ENCODE measurements at places on chromosomes 2 and 18.

DNA sequence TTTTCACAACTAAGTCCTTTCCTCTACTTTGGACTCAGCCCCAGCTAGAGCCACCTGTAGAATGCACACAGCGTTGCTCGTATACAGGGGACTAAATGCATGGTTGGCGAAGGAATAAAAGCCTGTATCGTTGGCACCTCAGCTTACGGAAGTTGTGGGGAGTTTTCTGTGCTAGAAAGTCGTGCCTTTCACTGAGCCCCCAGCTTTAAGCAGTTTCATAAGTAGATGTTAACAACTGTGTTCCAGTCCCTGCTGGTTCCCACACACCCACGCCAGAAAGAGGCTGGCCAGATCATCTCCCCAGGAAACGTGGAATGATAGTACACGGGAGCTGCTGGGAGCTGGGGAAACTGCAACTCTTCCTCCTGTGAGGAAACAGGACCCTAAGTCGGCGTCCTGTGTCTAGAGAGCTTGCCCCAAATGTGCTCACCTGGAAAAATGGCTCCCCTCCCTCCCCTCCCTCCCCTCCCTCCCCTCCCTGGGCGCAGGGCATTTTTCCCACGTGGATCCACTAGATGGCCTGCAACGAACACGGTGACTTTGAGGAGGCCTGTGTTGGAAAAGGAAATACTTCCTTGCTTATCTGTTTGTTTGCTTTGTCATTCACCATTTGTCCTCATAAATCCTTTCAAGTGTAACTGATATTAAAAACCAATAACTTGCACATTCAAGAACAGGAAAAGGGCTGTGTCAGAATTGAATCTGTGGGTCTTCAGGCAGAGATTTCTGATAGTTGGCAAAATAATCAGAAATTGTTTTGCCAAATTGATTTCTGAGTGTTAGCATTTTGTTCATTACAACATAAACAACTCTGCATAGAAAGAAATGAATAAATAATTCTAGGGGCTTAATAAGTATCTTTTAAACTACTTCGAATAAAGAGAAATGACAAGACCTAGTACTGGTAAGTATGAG lies 43.9 kb upstream of the RFX8 start:
- no peak for DNase-seq

DNA sequence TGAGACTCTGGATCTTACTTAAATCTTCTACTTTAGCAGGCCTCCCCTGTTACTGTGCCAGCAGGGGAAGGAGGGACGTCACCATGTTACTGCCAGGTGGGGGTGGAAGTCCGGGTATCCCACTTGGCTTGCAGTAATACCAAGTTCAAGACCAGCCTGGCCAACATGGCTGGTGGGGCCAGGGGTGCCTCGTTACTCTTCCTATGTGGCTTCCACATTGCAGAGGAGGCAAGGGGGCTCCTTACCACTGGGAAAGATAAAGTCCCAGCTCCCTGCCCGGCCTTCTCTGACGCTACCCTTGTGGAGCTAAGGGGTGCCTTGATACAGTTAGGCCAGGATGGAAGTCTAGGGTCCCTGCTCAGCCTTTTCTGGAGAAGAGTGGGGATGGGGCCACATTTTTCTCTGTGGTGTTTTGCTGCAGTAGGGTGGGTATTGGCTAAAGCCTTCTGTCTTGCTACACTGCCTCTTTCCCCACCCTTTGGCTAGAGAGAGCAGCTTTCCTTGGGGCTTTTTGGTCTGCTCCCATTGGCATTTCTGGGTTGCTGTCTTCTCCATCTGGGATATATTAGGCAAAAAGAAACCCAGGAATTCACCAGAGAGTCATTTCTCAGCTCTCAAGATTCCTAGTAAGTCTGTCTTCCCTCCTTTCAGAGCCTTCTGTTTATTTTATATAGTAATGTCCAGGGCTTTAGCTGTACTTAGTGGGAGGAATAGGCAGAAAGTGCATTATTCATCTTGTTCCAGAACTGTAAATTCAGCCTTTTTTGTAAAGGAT lies 21.9 kb downstream of the ELMOD3 start:
- DNase-seq, result no peak

GRCh38 chr2:190050001-190050400 lies 12.5 kb downstream of the MSTN start:
- DNase-seq, result no peak

DNA sequence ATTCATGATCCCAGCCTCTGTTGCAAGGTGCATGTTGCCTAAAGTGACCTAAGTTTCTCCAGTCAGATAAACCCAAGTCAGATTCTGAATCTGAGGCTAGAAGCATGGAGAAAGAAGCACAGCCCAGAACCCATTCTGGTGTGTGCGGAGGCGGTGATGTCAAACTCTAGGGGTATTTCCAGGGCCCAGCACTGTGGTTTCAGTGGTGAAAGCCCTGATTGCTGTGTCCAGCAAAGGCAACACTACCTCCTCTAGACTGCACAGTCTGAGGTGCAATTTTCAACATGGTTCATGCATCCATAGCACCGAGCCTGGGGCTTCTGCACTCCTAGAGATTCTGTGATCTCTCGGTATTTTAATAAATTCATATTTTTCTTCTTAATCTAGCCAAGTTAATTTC lies 264.8 kb upstream of the KLHL29 start:
- DNase-seq, result no peak

GRCh38 chr2:140363131-140363530 lies 1582.9 kb upstream of the NXPH2 start:
- no peak for DNase-seq

DNA sequence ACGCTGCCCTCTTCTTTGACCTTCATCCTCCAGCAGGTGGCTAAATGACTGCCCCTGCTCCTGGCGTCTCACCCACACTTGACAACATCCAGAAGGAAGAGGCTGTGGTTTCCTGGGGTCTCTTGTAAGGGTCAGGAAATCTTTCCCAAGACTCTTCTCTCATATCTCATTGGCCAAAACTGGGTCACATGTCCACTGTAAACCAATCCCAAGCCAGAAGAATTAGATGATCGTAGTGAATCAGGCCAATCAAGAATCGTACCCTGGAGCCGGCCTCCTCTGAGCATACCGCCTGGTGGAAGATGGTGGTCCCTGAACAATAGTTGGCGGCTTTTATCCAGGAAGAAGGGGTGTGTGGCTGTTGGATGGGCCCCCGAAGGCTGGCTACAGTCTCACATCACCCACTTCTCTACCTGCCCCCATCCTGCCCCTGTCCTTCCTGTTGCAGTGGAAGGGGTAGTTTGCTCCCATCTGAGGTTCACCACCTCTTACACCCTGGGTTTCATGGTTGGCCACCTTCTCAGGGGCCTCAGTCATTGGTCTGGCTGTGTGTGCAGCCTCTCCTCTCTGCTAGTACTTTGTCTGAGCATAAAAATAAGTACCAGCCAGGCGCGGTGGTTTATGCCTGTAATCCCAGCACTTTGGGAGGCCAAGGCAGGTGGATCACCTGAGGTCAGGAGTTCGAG lies 3.8 kb downstream of the SAG start:
- no peak for DNase-seq

- DNase-seq, result no peak
Measured at GRCh38 chr2:33384599-33384961, 91.9 kb upstream of the RASGRP3 start.

GRCh38 chr2:216113572-216113971 lies 4.4 kb downstream of the XRCC5 start:
- no peak for DNase-seq

DNA sequence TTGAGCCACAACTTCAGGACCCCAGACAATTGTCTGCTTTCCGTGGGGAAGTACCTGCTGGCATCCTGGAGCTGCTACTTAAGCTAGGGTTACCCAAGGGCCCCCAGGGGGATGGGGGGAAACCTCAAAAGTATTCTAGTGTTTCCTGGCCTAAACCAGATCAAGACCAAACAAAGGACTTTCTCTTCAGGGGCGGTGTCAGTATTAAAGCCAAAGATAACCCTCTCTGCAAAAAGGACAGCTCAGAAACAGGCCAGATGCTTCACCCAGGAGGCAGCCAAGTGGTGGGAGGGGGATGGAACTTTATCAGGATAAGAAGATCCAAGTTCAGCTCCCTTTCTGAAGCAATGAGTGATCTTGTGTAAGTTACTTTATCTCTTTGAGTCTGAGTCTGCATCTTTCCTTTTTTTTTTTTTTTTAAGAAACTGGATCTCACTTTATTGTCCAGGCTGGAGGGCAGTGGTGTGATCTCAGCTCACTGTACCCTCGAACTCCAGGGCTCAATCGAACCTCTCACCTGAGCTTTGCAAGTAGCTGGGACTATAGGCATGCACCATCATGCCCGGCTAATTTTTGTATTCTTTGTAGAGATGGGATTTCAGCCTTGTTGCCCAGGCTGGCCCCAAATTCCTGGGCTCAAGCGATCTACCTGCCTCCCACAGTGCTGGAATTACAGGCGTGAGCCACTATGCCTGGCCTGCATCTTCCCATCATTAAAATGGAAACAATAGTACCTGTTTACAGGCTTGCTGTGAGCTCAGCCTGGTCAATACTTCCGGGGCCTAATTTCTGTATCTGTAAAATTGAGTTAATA lies 151.8 kb upstream of the PTPRM start:
- DNase-seq, result no peak

DNA sequence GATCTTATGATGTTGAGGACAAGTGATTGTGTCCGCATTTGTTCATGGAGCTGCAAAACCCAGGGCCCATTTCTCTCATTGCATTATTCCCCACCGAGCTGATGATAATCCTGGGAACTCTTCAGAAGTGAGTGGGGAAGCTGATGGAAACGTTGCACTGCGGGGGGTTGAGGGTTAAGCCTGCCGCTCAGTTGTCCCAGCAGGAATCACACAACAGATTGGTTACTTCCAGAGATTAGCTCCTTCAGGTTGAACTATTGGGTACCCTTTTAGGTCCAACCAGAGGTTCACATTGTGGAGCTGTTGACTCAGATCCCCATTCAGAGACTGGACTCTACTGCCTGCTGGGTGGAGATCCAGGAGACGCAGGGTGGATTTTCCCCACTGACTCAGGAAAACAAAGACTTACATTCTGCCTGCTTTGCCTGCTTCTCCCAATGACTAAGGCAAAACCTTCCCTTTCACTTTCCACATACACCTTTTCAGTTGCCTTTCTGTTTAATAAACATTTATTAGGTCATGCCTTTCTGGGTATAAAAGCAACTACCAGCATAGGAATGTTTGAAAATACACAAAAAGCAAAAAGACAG lies 286.4 kb downstream of the TXNL1 start:
- no peak for DNase-seq

DNA sequence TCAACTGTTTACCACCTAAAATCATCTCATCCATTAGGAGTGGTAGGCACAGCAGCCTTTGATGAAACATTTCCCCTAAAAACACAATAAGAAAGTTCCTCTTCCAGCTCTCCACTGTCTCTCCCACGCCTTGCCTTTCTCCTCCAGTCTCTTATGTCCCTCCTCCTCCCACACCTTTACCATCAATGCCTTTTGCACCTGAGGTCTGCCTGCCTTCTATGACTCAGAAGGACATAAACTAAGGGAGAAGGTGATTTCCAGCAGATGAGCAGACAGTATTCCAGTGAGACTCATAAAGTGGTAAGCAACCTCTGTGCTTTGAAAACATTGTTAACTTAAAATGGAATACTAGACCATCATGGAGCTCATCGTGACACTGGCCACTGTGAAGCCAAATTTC lies 34.2 kb upstream of the NDUFV2 start:
- DNase-seq, result no peak

- DNase-seq, result no peak
Measured at GRCh38 chr18:31100436-31101182, 1.6 kb downstream of the DSC2 start.

DNA sequence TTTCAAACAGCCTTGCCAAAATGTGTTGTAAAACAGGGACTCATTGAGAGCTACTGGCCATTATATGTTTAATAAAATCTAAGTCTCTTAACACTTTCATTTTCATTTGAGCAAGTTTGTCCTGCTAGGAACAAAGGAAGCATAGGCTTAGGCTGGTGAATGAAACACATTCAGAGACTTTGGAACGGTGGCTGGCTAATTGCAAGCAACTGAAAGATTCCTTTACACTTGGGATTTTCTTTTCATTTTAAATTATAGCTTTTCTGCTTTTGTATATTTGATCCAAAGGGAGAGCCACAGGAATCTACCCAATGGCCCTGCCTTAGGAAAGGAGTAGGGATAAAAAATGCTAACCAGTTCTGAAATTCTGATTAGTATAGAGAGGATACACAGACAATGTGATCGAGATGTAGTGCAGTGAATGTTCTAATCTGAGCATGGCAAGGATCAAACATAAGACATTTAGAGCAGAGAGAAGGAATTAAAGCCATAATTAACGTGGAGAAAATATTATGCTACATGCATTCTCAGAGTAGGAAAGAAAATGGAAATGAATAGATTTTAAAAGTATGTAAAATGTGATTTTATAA lies 911.4 kb upstream of the SLC39A10 start:
- no peak for DNase-seq

DNA sequence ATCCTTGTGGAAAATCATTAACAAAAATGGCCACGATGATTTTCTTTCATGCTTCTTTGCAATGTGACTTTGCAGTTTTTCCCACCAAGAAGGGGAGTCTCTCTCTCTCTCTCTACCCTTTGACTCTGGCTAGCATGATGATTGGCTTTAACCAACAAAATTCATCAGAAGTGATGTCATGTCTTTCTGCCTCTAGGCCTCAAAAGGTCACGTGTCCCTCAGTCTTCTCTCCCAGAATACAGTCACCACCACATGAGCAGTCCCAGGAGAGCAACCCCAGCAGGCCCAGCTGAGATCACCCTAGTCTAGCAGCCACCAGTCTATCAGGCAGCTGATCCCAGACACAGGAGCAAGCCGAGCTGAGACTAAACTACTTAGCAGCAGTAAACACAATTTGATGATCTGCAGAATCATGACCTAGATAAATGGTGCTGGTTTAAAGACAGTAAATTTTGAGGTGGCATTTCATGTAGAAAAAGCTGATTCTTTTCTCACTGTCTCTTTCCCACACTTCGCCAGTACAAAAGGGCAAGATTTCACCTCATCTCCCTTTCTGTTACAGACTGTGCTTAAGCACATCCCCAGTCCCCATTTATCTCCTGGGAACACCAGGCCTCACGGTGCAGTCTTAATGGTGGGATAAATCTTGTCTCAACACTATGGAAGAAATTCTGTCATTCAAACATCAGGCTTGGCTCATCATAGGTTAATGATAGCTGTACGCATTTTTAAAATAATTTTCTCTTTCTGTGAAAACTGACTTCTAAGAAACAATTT lies 132.7 kb downstream of the SCG2 start:
- DNase-seq, result no peak

GRCh38 chr2:198383392-198383791 lies 579.0 kb downstream of the PLCL1 start:
- DNase-seq, result no peak

DNA sequence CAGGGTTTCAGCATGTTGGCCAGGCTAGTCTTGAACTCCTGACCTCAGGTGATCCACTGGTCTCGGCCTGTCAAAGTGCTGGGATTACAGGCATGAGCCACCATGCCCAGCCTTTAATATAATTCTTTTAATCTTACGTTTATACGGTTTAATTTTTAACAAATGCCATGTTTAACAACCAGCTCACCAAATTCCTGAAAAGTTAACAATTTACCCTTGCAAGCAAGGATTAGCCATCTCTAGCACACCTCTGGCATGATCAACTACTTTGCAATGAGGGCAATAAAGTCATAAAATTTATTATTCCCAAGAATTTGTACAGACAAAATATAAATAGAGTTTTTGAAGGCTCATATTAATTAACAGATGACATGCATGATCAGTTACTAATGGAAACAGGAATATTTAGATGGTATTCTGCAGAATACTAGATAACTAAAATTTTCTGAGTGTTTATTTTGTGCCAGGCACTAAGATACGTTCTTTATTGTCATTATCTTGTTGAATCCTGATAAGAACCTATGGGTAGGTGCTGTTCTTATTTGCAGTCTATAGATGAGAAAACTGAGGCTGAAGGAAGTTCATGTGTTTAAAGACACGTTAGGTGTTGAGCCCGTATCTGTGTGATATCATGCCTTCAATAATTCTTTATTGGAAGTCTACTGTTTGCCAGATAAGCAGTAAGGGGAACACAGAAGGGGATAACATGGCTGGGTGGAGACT lies 190.1 kb downstream of the CDCA7 start:
- DNase-seq, result no peak
